ENCODE measurements at places on chromosomes 16 and 17.

GRCh38 chr16:68972720-68973119 lies 129.4 kb downstream of the TANGO6 start:
- DNase-seq, result no peak

- no peak for DNase-seq
Observed at GRCh38 chr17:4509401-4509800, 10.7 kb downstream of the SPNS2 start.

- DNase-seq, result no peak
Observed at GRCh38 chr17:77763023-77763422, 195.5 kb upstream of the TNRC6C start.

- no peak for DNase-seq
Observed at GRCh38 chr16:4468972-4469371, 5.5 kb downstream of the NMRAL1 start.
